Stromal cell of bone marrow (primary cell): ENCODE measurements at places on chromosomes 5 and 9.

DNA sequence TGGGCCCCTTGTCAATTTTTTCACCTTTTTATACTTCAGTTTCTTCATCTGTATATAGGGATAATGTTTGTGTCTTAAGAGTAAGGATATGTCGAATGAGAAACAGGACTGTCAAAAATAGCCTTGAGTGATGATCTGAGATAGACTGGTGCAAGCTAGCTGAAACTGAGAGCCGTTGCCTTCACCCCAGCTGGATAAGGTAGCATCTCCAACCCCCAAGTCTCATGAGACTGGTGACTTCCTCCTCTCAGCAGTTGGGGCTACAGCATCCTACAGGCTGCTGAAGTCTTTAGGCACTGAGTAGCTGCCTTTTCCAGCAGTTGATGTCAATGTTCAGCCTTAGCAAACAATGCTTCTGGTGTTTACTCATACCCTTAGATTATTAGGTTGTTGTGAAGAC is 330.2 kb downstream of the OSTF1 start:
- DNase-seq: no peak

GRCh38 chr9:130290291-130291181 is 25.0 kb downstream of the HMCN2 start:
- peak; percentile 13 for DNase-seq

GRCh38 chr5:16934123-16934522 is 2.0 kb downstream of the MYO10 start:
- peak; percentile 54 for DNase-seq

GRCh38 chr5:169494941-169495548 is 88.5 kb upstream of the SPDL1 start:
- DNase-seq: peak; percentile 12

DNA sequence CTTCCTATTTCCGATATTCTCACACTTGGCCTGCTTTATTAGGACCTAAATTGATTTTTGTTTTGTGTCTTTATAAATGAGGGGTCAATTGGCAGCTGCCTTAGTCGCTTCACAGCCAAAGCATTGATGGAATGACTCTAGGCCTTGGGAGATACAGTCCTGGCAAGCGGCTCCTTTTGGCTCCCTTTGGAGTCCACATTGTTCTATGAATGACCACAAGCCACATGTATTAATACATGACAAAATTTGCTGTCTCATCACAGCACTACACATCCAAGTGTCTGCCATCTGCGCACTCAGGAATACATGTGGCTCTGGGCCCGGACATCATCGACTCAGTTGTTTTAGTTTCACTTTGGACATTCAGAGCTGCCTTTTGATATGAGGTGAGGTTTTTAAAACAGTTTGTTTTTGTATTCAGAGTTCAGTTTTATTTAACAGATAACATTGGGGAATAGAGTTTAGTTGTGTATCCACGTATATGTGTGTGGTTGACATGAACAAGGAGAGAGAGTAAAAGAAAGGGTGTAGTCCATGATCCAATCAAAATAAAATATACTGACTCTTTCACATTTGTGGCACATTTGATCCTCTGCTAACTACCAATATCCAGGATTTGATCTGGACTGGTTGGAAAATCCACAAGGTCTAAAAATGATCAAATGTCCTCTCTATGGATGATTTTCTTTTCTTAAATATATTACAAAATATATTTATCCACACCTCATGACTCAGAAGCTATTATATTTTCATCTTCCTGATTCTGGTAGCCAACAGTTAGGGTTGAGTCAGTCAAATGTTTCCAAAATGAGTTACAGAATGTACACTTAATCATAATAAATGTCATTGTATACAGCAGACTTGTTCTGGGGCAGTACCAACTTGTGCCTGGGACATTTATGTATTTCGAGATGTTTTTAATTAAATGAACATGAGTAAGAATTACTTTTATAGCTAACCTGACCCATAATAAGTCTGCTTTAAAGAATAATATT is 114.0 kb upstream of the MTAP start:
- DNase-seq: peak; percentile 90

DNA sequence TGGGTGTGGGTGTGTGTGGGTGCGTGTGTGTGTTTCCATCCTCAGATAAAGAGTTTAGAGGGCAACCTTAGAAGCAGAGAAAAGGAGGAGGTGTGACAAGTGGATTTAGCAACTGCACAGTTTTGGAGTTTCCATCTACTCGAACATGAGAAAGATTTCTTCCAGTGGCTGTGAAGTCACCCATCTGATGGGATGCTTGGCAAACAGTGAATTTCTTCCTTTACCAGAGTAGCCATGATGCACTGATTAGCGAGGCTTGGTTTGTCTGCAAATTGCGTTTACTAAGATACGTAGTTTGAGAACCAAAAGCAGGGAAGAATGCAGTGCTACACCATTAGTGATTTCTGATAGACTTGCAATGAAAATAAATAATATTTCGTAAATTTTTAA is 791 bp upstream of the STARD4 start:
- no peak for DNase-seq

DNA sequence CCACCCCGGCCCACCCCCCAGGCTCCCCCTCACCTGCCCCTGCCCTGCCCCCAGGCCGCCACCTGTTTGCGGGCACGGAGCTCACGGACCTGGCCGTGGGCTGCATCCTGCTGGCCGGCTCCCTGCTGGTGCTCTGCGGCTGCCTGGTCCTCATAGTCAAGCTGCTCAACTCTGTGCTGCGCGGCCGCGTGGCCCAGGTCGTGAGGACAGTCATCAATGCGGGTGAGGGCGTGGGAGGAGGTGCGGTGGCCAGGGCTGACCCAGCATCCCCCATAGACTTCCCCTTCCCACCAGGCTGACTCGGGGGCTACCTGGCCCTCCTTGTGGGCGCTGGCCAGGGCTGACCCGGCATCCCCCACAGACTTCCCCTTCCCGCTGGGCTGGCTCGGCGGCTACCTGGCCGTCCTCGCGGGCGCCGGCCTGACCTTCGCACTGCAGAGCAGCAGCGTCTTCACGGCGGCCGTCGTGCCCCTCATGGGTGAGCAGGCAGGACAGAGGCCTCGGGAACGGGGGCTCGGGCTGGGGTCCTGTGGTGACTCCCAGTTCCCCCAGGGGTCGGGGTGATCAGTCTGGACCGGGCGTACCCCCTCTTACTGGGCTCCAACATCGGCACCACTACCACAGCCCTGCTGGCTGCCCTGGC is 3.5 kb downstream of the SLC34A3 start:
- DNase-seq: no peak

GRCh38 chr5:107563959-107564544 is 106.7 kb downstream of the EFNA5 start:
- DNase-seq: no peak

DNA sequence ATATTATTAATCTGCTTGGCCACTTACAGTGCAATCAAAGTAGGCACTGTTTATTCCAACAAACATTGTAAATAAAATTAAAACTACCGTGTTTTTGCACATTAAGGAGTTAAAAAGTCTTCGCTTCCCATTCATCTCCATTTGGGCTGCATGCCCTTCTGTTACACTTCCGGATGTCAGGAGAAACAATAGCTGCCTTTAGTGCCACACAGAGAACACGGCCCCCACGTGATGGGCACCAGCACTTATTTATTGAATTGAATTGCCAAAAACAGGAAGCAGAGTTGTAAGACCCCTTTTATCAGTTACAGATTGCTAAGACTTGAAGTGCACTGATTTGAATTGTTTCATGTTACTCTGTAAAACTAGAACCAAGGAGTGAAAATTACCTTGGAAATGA is 80.4 kb downstream of the LHFPL2 start:
- no peak for DNase-seq

DNA sequence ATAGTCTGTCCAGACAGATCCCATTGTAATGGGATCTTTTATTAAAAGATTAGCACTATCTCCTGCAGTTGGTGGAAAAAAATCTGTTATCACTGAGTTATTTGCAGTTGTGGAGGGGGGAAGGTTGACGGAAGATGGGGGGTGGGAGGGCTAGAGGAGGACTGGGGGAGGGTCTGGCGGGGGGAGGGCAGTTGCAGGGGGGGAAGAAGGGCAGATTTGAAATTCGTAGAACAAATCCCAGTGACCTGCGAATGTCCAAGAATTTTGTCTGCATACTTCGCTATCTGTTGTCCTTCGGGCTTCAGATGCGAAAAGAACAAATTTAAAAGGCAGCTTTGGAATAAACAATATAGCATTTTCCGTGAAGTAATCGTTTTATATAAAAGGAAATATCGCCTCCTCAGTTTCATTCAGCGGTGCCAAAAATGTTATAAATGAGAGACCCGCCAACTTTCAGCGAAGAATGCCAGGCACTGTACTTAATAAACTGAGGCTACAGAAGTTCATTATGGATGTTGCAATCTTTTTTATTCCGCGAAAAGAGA is 1.3 kb upstream of the FST start:
- DNase-seq: no peak

DNA sequence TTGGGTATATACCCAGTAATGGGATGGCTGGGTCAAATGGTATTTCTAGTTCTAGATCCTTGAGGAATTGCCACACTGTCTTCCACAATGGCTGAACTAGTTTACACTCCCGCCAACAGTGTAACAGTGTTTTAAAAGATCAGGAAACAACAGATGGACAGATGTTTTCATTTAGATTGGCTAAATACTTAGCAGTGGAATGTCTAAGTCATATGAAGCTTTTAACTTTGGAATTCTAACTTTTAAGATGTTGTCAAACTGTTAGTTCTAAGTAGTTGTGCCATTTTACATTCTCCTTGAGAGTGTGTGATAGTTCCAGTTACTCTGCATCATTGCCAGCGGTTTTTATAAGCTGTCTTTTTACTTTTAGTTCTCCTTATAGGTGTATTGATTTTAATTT is 688.8 kb downstream of the SEMA5A start:
- no peak for DNase-seq
